ENCODE measurements at places on chromosomes 4 and X.

- no peak for DNase-seq
These were observed 191.8 kb downstream of the PDGFC start for GRCh38 chr4:156779774-156780173.

GRCh38 chr4:48197643-48198237, 63.7 kb upstream of the TXK start:
- DNase-seq, result no peak

GRCh38 chr4:85812776-85813175, 337.8 kb downstream of the ARHGAP24 start:
- DNase-seq, result no peak

- no peak for DNase-seq
These were observed 63.1 kb upstream of the CITED1 start for GRCh38 chrX:72368796-72369195.

DNA sequence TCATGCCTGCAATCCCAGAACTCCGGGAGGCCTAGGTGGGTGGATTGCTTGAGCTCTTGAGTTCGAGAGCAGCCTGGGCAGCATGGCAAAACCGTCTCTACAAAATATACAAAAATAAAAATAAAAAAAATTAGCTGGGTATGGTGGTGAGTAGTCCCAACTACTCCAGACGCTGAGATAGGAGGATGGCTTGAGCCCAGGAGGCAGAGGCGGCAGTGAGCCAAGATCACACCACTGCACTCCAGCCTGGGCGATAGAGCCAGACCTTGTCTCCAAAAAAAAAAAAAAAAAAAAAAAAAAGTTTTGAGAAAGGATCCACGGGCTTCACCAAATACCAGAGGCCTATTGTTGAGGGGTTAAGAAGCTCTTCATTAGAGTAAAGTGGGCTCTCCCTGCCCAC, 8.0 kb downstream of the SUPT20HL2 start:
- DNase-seq, result no peak

- DNase-seq, result no peak
These were observed 20.1 kb downstream of the ARHGEF9 start for GRCh38 chrX:63764946-63765345.

DNA sequence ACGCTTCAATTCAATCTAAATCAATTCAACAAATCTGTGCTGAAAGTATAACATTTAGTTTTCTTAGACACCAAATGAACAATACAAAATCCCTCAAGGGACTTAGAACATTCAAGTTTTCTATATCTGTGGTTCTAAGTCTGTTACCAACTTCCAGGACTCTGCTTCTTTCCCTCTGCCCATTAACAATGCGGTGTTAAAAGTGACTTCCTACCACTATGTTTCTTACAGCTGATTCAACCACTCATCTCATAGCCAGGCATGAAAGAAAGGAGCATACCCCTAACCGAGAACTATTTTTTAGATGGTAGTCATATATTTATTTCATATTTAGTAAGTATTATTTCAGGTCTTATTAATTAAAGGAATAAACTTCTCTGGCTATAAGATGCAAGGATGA, 38.9 kb downstream of the PPA2 start:
- no peak for DNase-seq

DNA sequence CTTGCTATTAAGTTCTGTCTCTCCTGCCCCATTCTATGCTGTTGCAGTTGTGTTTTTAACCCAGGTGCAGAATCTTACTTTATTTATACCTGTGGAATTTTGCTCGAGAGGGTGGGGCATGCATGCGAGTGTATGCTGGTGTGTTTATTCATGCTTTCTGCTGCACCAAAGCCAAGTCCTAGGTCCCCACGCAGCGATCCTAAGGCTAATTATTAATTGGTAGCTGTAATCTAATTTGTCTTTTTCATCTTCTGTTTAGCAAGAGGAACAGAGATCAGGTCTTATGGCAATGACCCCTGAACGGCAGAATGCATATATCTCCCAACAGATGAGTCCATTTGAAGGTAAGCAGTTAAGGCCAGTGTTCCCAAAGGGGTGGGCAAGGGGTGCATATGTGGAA, 58.7 kb upstream of the MTM1 start:
- DNase-seq, result no peak

DNA sequence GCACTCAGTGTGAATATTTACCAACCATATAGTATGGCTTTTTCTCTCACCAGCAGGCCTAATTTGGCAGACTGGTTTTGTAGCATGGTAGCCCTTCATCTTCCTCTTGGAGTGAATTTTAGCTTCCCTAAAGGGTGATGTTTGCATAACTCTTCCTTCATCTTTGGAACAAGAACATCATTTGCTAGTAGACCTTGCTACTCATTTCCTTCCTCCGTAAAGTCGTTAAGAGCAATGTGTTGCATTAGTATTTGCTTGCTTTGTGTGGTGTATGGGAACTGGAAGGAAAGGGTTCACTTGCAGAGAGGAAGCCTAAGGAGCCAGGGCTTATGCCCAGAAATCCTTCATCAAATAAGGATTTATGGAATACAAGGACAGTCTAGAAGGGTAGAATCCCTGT, 50.2 kb upstream of the PGRMC2 start:
- DNase-seq, result no peak

- DNase-seq, result peak; percentile 3
These were observed 343 bp downstream of the DACH2 start for GRCh38 chrX:86148594-86148993.

DNA sequence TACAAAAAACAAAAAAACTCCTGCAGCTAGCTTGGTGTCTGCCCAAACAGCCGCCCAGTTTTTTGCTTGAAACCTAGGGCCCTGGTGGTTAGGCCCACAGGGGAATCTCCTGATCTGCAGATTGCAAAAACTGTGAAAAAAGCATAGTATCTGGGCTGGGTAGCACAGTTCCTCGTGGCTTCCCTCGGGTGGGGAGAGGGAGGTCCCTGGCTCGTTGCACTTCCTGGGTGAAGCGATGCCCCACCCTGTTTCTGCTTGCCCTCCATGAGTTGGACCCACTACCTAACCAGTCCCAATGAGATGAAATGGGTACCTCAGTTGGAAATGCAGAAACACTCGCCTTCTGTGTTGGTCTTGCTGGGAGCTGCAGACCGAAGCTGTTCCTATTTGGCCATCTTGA, 18.6 kb upstream of the BRWD3 start:
- no peak for DNase-seq

GRCh38 chrX:12329476-12329875, 191.2 kb downstream of the FRMPD4 start:
- DNase-seq, result no peak

DNA sequence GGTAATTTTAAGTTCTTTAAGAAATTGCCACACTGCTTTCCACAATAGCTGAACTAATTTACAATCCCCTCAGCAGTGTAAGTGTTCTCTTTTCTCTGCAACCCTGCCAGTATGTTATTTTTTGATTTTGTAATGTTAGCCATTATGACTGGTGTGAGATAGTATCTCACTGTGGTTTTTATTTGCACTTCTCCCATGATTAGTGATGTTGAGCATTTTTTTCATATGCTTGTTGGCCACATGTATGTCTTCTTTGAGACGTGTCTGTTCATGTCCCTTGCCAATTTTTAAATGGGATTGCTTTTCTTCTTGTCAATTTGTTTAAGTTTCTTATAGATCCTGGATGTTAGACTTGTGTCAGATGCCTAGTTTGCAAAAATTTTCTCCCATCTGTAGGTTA, 86.1 kb downstream of the BMP3 start:
- DNase-seq, result no peak

DNA sequence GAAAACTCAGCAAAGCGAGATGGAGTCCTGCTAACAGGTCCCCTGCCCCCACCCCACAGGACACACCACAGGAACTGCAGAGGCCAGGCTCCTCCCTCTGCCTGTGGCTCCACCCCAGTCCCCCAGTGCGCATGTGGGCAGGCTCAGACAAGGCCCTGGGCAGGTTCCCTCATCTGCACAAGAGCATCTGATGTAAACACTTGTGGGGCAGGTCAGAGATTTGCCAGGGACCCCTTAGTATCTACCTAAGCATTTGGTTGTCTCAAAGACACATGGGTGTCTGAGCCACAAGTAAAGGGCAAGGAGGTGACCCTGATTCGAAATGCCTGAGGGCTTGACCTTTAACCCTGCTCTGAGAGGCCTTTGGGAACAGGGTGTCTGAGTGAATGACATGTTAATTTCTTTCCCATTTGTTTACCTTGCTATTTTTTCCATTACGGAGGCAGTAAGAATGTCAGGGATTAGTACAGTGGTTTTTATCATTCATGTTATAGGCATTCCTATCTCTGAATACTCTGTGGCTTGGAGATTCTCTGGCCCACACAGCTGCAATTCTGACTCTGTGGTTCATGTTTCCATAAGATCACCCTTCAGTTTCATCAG, 85.3 kb downstream of the ZNF518B start:
- no peak for DNase-seq

- DNase-seq, result no peak
These were observed 37.7 kb upstream of the OCIAD2 start for GRCh38 chr4:48944252-48944651.

DNA sequence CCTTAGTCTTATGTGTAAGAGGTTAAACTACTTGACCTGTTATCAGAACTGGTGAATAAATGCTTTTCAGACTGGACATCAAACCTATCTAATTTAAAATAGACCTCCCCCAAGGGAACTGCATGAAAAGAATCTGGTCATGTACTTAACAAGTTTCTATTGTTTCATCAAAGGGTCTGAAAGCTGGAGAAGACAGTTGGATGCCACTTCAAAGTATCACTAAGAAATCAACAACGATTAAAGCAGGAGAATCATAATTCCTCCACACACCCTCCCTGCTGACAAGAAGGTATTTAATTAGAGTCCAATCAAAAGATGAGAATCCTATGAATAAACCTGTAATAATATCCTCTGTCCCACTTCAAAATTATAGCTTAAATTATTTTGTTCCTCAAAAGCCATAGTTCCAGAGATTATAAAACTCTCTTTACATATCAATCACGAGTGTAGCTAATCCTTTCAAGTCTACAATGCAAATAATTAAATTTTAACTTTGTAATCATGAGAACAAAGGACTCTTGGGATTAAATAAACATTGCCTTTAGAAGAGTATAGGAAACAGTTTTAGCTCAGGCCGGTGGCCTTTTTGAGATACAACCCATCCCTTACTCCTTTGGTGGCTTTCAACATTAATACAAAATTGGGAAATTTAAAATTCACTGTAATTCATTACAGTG, 35.1 kb downstream of the TSPAN5 start:
- DNase-seq, result no peak

- no peak for DNase-seq
These were observed 34.5 kb upstream of the MAP3K15 start for GRCh38 chrX:19549838-19550237.

DNA sequence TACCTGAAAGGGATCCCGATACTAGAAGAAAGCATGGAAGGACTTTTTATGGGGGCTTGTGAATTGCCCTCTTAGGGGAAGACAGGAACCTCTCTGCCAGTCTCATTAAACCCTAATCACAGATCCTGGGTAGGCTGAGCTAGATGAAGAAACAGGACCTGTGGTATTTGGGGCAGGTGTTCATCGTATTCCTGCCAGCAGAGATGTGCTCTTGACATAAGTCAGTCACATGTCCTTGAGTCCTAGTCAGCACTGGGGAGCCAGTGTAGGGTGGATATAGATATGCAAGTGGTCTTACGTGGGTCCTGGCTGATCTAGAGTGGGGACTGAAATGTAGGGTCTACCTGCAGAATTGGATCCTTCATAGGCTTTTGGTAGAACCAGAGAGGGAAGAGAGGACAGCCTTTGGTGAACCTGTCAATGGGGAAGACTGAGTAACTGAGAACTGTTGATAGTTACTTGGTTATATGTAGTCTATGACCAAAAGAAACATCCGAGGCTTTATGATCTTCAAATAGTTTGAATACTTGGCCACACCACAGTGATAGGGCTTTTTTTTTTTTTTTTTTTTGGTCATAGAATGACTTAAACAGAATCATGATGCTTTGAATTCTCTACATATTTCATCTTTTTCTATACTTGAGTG, 63.5 kb upstream of the WDR1 start:
- DNase-seq, result peak; percentile 63

DNA sequence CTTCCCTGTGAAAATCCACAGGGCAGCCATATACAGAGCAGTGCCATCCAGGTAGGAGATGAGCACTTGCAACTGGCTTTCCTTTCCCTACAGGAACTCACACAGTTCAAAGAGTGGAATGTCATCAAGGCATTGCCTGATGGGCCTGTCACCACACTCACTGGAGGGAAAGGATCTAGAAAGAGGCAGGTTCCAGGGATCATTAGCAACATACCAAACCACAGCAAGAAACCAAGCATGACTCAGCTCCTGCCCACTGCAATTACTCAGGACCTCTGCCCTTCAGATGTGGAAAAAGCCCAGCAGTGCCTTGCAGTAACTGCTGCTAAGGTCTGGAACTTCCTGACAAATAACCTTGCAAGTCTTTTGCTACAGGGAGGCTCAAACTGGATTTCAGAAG, 101.2 kb downstream of the ZNF674 start:
- peak; percentile 85 for DNase-seq

Measured in common myeloid progenitor, CD34-positive (primary cell).